GM12892 (cell line): ENCODE measurements at places on chromosomes 6 and 20.

- no peak for DNase-seq
These were observed 100.8 kb downstream of the DLL1 start for GRCh38 chr6:170190046-170190445.

DNA sequence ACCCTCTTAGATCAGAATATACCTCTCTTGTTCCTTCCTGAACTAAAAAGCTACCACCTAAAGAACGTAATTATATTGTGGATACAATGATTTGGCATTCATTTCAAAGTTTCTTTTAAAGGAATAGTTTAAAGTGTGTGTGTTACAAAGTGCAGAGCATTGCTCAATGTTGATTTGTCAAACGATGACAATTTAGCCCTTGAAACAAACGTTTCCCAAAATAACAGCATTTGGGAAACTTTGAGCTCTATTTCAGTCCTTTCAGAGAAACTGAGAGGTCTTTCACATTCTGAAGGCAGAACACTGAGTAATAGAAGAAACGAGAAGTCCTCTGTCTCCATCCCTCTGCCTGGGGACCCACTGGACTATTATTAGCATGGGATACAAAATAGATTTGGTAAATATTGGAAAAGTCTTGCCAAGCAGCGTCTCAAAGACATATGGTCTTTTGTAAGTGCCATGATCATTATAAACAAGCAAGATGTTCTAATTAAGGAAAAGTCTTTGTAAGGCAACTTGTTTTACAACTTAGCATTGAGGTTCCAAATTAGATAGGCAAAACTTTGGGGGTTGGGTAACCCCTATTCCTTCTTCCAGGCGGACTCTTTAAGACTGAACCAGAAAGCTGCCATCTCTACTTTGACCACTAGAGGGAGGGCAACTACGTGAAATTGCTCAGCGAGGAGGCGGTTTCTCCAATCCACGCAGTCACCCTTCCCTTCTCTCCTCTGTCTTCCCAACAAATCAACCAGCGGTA is 208.8 kb downstream of the RNF144B start:
- peak; percentile 7 for DNase-seq

GRCh38 chr20:37755665-37756064 is 61.8 kb downstream of the CTNNBL1 start:
- DNase-seq: no peak

- no peak for DNase-seq
These were observed 62.8 kb downstream of the ILRUN start for GRCh38 chr6:34633785-34634184.

- DNase-seq: no peak
These were observed 53.6 kb upstream of the AGPAT4 start for GRCh38 chr6:161327360-161327953.

- DNase-seq: no peak
These were observed 140.3 kb downstream of the DLL1 start for GRCh38 chr6:170150590-170150945.

DNA sequence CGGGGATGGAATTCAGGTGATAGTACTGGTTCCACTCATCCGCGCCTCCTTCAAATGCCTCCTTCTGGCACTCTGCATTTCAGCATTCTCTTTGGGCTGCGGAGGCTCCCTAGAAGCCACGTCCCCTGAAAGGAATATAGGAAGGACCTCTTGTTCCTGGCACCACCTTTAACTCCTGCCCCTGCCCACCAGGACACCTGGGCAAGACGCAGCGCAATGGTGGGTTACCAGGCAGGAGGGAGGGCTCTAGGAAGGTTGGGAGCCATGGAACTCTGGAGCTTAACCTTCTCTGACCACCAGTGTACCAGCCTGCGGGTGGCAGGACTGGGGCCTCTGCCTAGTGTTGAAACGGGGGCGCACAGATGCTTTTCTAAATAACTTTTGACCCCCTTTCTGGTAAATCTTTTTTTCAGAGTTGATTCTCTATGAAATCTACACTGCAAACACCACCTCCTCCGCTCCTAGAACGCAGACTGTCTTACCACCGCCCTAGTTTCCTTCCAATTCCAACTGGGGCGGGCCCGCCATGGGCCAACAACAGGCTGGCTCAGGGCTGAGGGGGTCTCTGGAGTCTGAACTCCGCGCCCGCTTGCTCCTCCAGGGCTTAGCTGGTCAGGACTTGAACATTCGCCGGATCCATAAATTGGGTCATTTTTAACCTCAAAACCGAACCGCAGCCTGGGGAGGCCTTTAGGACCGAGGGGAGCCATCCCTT is 871 bp upstream of the SYNDIG1 start:
- DNase-seq: no peak

DNA sequence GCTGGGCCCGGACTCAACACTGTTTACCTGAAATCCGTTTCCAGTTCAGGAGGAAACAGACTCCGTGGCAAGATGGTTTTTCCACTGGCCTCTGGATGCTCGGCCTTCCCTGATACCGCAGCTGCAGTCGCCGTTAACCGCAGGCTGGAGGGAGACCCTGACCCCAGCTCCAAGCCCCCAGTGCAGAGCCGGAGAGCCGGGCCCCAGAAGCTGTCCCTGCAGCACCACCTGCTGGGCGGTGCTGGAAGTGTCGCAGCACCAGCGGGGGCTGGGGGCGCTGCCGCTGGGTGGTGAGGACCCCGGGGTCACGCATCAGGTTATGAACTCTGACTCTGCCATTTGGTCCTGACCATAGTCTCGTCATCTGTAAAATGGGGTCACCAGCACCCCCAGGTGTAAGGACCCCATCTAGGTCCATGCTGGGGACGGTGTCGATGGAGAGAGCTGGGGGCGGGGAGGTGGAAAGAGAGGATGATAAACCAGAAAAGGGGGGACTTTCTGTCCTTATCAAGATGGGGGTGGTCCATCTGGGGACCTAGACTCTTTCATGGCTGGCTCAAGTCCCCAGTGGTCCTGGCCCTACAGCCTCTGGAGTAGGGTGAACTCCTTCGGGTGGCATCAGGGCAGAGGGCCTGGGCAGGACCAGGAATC is 20.8 kb upstream of the CHRNA4 start:
- DNase-seq: peak; percentile 75

DNA sequence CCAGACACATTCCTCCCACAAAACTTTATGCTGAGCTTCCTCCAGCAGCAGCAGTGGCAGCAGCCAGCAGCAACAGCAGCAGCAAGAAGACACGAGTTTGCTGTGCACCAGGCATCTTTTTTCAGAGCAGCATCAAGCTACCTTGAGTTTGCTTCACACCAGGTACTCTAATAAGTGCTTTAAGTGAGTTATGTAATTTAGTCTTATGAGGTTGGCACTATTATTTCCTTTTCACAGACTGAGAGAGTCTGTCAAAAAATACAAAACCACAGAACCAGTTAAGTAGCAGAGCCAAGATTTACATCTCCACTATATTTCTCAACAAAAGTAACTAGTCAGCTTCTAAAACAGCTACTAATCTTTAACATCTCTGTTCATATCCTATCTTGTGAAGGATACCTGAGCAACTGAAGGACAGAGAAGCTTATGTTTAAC is 23.7 kb downstream of the RANBP9 start:
- no peak for DNase-seq

GRCh38 chr6:32152769-32153563 is 975 bp upstream of the PPT2 start:
- no peak for DNase-seq

DNA sequence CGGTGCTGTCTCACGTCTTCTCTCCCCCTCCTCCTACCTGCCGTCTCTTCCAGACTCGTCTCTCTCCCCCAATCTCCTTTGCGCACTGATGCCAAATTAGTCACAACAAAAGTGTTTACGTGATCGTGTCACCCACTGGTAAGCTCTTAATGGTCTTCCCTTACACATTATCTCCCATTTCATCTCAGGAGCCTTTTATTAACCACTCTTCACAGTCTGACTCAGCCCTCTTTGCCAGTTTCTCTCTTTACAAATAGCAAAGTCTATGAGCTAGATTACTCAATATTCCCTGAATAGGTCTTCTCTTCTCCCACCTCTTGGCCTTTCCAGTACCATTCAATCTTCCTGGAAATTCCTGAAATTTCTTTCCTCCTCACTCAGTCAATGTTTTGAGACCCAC is 247.0 kb downstream of the ESR1 start:
- no peak for DNase-seq

DNA sequence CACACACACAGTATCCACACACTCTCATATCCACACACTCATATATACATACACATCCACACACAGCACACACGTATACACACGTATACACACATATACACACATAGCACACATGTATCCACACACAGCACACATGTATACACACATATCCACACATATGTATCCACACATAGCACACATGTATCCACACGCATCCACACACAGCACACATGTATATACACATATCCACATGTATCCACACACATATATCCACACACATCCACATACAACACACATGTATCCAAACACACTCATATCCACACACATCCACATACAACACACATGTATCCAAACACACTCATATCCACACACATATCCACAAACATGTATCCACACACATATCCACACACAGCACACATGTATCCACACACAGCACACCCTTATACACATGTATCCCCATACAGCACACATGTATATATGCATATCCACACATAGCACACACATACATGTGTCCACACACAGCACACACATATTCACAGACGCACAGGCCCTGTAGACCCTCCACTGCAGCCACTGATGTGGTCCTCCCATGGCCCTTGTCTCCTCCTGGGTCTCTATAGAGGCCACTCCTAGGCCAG is 172.1 kb downstream of the CDH4 start:
- DNase-seq: no peak

DNA sequence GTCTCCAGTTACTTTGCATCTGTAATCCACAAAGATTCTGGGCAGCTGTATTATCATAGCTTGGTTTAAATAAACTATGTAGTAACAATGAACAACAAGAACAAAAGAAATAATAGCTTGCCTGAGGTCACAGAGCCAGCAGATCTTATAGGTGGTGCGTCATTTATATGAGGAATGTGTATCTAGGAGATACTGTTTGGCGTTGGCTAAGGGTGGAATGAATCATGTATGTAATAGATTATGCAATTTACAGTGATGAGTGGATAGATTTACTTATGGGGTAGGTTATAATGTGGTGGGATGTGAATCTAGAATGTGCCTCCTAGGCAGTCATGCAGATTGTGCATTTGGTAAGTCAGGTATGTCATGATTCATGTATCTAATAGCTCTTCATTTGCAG is 42.8 kb downstream of the HNF4A start:
- DNase-seq: no peak

- DNase-seq: no peak
These were observed 987.9 kb downstream of the EPHA7 start for GRCh38 chr6:92431502-92431901.

- DNase-seq: no peak
These were observed 129.2 kb downstream of the TMEM242 start for GRCh38 chr6:157194110-157194509.

DNA sequence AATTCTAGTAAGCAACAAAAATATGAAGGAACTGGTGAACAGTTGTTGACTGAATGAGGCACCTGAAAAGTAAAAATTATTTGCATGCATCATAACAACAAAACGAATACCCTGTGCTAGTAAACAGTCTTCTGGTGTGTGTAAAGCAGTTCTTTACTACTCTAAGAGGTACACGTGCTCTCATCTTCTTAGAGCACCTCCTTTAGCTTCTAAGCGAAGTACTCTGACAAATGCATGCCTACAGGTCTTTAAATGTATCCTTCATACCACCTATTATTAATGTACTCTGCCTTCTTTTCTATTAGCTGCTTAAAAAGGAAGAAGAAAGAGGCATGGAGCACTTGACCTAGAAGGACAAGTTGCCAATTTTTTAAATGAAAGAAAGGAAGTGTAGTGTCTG is 32.2 kb upstream of the MYB start:
- DNase-seq: no peak

GRCh38 chr20:2759143-2759542 is 41.3 kb downstream of the CPXM1 start:
- DNase-seq: no peak
